Renal cortex interstitium (tissue), 15 donors: ENCODE measurements at places on chromosomes 4 and X.

DNA sequence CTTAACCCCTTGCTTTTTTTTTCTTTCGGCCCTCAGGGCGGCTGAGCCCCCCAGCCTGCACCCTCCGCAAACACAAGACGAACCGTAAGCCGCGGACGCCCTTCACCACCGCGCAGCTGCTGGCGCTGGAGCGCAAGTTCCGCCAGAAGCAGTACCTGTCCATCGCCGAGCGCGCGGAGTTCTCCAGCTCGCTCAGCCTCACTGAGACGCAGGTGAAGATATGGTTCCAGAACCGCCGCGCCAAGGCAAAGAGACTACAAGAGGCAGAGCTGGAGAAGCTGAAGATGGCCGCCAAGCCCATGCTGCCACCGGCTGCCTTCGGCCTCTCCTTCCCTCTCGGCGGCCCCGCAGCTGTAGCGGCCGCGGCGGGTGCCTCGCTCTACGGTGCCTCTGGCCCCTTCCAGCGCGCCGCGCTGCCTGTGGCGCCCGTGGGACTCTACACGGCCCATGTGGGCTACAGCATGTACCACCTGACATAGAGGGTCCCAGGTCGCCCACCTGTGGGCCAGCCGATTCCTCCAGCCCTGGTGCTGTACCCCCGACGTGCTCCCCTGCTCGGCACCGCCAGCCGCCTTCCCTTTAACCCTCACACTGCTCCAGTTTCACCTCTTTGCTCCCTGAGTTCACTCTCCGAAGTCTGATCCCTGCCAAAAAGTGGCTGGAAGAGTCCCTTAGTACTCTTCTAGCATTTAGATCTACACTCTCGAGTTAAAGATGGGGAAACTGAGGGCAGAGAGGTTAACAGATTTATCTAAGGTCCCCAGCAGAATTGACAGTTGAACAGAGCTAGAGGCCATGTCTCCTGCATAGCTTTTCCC, 3.4 kb downstream of the MSX1 start:
- no peak for DNase-seq

- no peak for DNase-seq
Measured at GRCh38 chr4:185796176-185796575, 15.8 kb downstream of the SORBS2 start.

DNA sequence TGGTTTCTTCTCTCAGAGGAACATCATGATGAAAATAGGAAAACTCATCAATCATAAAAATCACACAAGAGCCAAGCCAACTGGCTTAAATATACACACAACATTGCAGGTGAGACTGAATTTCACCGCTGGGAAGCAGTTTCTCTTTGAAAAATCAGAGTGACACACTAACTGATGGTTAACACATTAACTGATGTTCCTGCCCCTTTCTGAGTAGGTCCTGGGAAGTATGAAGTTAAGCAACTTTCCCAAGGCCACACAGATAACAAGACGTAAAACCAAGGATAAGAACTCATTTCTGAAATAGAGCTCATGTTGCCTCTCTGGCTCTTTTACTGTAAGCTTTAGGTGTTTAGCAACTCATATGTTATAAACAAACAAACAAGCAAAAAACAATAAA, 813.7 kb upstream of the HS3ST1 start:
- no peak for DNase-seq

- no peak for DNase-seq
Measured at GRCh38 chrX:153871451-153871850, 14.5 kb downstream of the L1CAM start.

- DNase-seq = no peak
Measured at GRCh38 chr4:78561677-78562076, 10.1 kb downstream of the ANXA3 start.

GRCh38 chrX:49231333-49232000, 1.7 kb downstream of the CACNA1F start:
- no peak for DNase-seq

DNA sequence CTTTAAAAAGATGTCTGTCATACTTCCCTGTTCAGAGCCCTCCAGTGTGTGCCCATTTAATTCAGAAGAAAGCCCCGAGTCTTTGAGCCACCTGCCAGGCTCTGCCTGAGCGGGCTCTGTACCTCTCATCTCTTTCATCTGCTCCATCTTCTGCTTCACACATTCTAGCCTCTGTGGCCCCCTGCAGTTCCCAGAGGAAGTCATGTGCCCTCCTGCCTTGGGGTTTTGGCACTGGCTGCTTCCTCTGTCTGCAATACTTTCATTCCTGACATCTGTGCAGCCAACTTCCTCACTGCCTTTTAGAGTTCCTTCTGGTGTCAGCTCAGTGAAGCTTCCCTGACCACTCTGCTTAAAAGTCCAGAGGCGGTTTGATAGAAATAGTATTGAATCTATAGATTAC, 6.2 kb upstream of the STK32B start:
- DNase-seq = no peak

GRCh38 chr4:33649471-33649870, 2594.8 kb downstream of the ARAP2 start:
- DNase-seq = no peak

DNA sequence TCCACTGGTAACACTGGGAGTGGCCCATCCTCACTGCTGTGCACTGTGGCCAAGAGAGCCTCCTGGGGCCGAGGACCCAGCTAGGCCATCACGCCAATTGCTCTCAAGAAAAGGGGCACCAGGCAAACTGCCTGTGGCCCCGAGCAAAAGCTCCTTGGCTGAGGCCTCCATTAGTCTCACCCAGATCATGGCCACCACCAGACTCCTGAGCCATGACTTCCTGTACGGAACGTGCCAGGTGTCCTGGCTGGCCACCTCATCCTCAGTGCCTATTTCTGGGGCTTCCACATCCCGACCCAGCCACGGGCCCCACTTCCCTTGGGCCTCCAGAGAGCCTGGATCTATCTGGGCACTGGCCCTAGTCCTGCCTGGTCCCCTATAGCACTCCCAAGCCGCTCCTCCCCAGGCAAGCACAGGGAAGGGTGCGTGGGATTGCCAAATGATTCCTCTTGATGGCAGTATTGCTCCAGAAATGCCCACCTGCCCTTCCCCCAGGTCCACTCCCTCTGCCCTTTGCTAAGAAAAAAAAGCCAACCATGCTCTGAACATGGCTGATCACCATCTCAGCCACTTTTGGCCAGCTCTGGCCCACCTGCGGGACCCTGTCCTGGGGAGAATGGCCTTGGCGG, 212.6 kb upstream of the AGTR2 start:
- no peak for DNase-seq

DNA sequence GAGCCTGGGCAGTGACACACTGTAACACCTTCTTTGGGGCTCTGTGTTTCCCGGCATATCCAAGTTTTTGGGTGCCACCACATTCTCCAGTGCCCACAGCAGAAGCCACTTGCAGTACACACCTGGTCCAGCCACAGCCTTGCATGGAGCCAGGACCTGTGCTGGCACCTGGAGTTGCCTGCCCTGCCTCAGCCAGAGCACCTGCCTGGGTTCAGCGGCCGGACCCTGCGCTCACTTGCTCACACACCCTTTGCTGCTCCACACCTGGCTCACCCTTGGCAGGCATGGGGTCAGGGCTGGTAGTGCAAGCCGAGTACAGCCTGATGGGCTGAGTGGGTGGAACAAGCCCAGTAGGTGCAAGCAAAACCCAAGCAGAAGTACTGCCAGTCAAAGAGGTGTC, 1511.1 kb downstream of the TECRL start:
- DNase-seq = no peak

DNA sequence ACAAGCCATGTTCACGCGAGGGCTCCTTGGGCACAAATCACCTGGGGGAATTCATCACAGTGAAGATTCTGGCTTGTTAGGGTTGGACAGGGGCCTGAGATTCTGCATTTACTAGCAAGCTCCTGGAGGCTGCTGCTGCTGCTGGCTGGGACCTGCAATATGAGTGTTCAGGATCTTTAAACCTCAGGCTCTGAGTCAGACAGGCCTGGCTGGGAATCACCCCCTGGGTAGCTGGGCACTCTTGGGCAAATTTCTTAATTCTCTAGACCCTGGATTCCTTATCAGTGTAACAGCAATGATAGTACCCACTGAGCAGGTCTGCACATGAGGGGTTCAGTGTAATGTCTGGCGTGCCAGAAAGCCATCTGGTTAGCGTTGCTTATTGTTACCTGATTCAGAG, 101.5 kb downstream of the DHX15 start:
- DNase-seq = no peak

DNA sequence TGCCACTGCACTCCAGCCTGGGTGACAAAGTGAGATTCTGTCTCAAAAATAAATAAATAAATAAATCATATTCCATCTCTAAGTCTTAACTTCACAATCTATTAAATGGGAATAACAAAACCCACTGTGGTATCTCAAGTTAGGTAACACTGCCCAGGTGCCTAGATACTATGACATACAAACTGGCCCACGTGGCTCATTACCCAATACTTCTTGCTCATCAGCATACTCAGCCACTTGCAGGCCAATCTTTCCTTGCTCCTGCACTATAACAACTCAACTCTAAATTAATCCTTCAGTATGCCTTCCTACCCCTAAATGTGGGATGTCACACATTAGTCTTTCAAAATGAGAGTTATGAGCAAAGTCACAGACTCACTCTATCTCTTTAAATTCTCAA, 230.1 kb downstream of the OPHN1 start:
- DNase-seq = no peak

- no peak for DNase-seq
Measured at GRCh38 chr4:95178938-95179337, 369.8 kb downstream of the UNC5C start.

DNA sequence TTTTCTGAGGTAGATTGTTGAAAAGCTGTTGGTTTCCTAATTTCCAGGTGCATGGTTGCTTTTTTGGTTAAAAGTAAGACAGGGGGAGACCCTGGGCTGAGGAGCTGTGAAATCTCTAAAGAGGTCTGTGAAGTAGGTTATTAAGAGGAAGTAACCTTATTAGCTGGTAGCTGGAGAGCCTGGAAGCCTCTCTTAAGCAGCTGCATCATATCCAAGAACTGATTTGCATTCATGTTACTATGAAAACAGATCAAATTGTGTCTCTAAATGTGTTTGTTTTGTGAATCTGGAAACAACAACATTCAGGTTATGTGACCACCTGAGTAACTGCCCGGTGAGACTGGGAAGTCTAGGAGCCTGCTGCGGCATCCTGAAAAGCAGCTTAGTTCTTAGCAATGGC, 54.1 kb downstream of the ARHGAP10 start:
- DNase-seq = no peak
